ENCODE measurements at places on chromosomes 12 and 14.

DNA sequence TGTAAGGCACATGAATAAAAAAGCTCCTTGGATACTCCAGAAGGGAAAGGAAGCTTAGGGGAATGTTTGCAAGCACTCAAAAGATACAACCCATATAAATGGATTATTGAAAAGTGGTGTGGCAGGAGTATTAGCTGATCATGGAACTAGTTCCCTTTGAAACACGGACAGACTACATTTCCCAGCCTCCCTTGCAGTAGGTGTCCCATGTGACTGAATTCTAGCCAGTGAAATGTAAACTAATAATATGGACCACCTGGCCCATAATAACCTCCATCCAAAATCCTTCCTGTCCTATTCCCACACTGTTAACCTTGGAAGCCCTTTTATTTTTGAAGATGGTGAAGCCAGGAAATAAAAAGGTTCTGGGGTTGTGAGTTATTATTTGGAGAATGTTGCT lies 242.3 kb downstream of the SUDS3 start:
- DNase-seq = no peak

- no peak for DNase-seq
Observed at GRCh38 chr12:97778111-97778510, 315.5 kb downstream of the RMST start.

GRCh38 chr14:84403585-84403984 lies 1126.4 kb upstream of the FLRT2 start:
- DNase-seq = no peak

DNA sequence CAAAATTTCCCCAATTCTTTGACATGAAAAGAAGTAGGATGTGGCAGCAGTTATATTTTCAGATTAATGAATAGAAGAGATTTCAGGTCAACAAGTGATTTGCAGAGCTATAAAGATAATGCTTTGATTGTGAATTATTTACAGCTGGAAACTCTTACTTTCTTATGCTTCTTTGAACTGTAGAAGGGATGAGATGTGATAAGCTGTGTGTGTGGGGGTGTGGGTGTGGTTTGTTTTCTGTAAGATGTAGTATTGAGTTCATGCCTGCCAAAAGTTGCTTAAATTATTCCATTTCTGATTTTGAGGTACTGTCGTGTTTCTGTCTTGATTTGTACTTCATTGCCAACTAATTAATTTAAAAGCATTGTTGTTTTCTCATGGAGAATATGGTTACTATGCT lies 22.7 kb downstream of the AEBP2 start:
- no peak for DNase-seq

DNA sequence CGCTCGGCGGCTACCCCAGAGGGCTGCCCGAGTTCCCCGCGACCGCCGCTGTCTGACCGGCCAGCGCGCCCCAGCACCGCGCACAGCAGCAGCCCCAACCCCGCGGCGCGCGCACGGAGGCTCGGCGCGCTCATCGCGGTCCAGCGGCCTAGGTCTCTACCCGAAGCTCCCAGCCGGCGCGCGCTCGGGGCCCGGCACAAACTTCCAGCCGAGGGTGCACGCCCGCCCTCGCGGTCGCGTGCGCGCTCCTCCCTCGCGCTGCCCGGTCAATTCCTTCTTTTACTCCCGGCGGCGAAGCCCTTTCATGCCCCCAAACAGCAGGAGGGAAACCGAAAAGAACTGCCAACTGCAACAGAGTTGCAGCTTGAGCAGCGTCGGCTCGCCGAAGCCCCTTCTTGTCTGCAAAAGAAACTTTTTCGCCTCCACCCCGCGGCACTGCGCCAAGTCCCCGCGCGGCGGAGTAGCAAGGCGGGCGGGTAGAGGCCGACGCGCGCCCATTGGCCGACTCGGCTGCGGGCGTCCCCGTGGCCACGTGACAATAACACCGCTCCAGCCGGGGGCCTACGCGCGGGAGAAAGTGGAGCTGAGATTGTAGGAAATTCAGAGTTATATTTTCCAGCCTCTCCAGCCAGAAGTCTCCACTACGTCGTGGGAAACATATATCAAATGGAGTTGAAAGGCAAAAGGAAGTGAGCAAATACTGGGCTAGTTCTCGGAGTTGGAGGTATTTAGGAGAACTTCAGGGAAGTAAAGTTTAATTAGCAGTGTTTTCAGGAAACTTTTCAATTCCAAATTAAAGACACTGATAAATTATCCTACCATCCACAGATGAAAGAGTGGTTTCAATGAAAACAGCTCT lies at the start of gene LRIG3:
LRIG3 (minus strand) TSS at position 403 of the 859 bp plus-strand sequence; CDS start at position 134, 269 bp downstream.
- peak; percentile 46 for DNase-seq

DNA sequence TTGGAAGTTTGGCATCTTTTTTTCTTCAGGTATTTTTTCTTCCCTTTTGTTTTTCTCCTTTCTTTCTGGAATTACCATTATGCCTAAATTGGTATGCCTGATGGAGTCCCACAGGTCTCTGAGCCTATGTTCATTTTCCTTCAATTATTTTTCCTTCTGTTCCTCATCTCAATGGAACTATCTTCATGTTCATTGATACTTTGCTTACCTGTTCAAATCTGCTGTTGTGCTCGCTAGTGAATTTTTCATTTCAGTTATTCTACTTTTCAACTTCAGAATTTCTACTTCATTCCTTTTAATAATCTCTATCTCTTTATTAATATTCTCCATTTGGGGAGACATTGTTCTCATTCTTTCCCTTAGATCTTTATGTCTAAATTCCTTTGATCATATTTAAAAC lies 15.4 kb upstream of the USP30 start:
- no peak for DNase-seq
